ENCODE measurements at places on chromosomes 12 and 14. TPM values are rescaled to one million over a fixed set of nuclear protein-coding genes. Genes with fewer than 3 reads are reported as not detected.

DNA sequence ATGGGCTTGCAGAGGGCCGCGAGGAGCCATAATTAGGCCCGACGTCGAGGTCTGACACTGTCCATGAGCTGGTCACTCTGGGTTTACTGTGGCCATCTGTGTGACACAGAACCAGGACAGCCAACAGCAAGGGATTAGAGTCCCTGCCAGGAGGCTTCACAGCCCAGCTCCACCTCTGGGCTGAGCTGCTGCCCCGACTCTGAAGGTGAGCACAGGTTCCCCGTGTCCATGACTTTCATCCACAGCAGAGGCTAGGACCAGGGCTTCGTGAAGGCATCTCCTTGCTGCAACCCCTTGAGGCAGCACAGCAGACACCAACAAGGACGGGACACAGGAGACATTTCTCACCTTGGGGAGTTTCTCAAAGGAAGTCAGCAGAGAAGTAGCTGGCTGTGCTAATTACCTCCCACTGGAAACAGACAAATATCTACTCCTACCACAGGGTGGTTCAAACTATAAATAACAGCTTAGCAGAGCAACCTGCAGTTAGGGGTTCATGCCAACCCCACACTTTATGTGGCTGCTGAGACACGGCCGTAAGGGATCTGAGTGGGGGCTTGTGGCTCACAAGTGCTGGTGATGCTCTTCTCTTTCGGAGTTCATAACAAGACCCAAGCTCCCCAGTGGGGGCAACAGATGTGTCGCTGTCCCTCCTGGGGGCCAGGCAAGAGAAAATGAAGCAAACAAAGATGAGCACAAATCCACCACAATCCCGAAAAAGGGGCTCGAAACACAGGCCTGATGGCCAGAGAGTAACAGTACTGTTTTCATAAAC lies 29.2 kb downstream of the ZFYVE21 start:
- DNase-seq: no peak

GRCh38 chr12:128829861-128830504 lies 6.2 kb upstream of the SLC15A4 start:
- DNase-seq: peak; percentile 5

GRCh38 chr12:10354502-10354901 lies 35.3 kb downstream of the KLRK1 start:
- DNase-seq: peak; percentile 22

- DNase-seq: no peak
Measured at GRCh38 chr14:24095271-24096068, 1.4 kb downstream of the PCK2 start.

GRCh38 chr12:1205512-1206060 lies 214.6 kb downstream of the ERC1 start:
- DNase-seq: no peak

- DNase-seq: peak; percentile 84
Measured at GRCh38 chr12:39912211-39912980, 193.5 kb downstream of the SLC2A13 start.

TMTC1 gene
- total RNA-seq: 4.5 TPM

DNA sequence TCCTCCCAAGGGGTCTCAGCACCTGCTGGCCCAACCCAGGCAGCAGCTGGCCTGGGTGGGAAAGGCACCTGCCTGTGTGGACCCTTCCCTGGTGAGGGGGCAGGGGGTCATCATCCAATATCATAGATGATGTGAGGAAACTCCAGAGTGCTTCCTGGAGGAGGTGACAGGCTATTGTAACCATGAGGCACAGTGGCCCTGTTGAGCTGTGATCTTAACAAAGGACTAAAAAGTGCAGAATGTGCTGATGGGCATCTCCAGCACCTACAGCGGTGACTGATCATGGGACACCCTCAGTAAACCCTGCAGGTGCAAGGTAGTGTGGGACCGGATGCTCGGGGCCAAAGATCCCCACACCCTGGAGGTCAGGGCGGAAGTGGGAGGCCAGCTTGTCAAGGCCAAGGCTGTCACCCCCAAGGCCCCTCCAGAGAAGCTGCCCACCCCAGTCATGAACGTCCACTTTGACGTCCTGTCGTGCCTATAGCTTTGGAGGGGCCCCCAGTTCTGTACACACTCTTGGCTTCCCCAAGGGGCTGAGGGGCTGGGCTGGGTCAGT lies 7.5 kb downstream of the MMP17 start:
- no peak for DNase-seq

GRCh38 chr12:101582937-101583336 lies 11.8 kb upstream of the MYBPC1 start:
- no peak for DNase-seq
